ENCODE measurements at places on chromosomes 7 and 10.

- no peak for DNase-seq
Measured at GRCh38 chr7:70615066-70615606, 516.8 kb upstream of the GALNT17 start.

GRCh38 chr10:101214446-101215396 is 14.5 kb downstream of the LBX1 start:
- no peak for DNase-seq

DNA sequence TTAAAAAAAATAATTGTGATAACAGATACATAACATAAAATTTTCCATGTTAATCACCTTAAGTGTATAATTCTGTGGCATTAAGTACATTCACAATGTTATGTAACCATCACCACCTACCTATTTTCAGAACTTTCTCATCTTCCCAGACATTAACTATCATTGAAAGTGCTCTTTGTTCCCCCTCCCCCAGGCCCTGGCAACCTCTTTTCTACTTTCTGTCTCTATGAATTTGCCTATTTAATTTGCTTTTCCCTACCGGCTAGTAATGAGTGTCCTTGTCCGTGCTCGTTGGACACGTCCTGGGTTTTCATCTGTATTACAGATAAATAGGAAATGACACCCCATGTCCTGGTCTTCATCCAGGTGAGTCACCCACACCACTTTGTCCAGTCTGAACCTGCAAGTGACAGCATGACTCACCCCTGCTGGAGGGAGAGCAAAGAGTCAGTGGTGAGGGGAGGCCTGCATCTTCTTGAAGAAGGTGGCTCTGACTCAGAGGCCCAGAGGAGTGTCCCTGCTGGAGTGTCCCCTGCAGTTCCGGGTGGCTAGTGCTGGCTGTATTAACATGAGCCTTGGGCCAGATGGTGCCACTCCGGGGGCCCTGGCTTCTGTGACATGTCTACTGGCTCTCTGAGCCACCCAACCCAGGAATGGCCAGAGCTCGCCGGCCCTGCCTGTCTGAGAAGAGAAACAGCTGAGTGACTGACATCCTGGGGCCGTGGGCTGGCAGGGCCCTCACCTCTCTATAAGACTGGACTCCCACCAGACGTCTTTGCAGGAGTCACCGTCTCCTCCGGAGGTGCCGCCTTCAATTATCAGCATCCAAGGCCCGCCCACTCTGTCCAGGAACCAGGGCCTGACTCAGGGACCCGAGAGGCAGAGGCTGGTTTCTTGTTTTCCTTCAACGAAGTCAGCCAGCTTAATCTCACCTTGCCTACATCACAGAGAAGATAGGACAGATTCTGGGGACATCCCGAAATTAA is 503.2 kb upstream of the MKI67 start:
- DNase-seq, result no peak

DNA sequence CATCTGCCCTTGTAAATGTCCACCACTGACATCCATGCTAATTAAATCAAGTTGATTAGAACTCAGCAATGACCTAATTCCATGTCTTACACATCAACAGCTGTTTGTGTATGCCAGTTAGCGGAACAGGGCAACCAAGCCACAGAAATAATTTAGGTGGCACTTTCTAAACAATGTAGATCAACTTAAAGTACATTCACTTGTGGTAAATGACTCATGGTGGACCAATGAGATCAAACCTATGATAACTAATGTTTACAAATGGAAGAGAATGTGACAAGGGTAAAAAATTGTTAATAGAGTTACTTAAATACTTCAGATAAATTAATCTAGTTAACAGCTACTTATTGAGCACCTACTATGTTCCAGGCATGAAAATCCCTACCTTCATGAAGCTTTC is 63.1 kb upstream of the ICA1 start:
- no peak for DNase-seq

- no peak for DNase-seq
Measured at GRCh38 chr10:126012485-126012884, 116.1 kb downstream of the FANK1 start.

GRCh38 chr7:4607311-4607729 is 74.8 kb upstream of the FOXK1 start:
- no peak for DNase-seq

GRCh38 chr10:83122336-83122735 is 1017.0 kb upstream of the GHITM start:
- DNase-seq, result no peak

DNA sequence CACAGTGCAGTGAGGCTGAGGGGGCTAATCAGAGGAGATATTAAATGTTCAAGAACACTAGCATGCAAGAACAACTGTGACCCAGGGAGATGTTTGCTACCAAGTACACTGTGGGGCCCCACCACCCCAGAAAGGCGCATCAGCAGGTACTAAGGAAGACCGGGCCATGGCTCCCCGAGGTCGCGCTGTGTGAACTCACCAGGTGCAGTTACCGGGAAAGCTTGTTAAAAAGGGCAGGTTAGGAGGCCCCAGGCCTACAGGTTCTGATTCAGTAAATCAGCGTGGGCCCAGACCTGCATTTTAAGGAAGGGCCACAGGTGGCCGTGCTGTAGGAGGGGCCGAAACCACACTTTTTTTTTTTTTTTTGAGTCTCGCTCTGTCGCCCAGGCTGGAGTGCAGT is 54.6 kb downstream of the TMEM209 start:
- no peak for DNase-seq

DNA sequence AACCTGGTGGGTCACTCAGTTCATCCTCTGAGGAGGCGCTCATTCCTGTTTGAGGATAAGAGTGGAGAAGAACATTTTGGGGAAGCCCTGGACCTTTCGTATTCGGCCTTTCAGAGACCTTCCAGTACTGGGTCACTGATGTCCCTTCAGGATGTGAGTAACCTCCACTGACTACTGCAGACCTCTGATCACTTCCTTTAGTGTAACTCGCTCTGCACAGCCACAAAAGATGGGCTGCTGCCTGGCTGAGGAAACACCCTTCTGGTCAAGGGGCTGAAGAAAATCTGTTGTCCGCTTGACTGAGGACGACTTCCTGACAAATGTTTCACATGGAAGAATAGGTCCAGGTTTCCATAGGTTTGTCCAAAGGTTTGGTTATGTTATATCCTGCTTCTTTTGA is 15.9 kb upstream of the TBXAS1 start:
- no peak for DNase-seq

DNA sequence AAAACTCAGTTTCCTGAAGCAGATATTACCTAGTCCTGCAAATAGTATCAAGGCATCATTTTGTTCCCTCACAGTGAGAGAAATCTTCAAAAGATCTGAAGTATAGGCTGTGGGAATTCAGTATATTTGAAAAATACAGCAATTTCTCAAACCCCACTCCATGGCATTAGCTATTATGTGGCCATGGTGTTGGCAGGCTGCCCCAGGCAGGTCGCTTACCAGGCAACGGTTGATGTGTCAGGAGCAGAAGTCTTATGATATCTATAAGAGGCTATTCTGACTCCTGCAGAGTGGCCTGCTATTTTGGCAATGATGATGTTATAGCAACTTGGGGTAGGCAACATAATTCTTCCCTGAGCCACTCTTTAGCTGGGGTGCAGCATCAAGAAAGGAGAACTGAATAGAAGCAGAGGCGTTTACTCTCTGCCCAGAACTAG is 187.9 kb downstream of the PLXDC2 start:
- no peak for DNase-seq

DNA sequence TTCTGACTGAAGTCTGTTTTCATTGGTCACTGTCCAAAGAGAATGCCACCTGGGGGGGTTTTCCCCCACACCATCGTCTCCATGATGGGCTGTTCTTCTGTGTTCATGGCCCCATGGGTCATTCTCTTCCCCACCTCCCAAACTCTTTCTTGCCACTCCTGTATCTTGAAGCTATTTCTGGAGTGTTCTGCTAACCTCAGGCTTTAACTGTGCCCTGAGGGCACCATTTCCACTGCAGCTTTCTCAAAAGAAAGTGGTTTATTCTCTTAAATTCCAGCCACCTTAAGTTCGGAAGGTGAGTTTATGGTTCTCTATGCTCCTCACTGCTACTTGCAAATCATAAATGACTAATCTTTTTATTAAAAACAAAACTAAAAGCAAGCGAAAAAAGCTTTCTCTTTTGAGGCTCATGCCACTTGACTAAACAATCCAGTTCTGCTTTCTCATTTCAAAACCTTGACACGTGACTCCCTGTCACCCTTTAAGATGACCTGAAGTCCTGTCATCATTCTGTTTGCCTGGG is 7.4 kb upstream of the APBB1IP start:
- DNase-seq, result no peak

- DNase-seq, result no peak
Measured at GRCh38 chr10:125411724-125412123, 251.4 kb upstream of the CTBP2 start.

GRCh38 chr10:23884670-23885069 is 324.3 kb upstream of the KIAA1217 start:
- no peak for DNase-seq

DNA sequence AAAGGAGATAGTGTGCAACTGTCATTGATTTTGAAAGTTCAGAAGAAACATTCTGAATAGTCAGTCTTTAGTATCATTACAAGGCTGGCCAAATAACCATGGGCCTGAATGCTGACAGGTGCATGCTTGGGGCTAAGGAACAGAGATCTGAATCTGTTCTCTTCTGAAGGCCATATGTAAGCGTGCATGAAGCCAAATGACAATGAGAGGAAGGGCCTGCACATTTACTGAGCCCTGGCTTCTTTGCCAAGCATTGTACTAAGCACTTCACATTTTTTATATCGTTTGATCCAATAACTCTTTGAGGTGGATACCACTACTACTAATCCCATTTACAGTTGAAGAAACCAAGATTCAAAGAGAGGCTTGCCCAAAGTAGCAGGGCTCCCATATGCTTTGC is 22.5 kb upstream of the TIAL1 start:
- no peak for DNase-seq

- DNase-seq, result no peak
Measured at GRCh38 chr7:91565499-91566401, 301.5 kb downstream of the FZD1 start.

DNA sequence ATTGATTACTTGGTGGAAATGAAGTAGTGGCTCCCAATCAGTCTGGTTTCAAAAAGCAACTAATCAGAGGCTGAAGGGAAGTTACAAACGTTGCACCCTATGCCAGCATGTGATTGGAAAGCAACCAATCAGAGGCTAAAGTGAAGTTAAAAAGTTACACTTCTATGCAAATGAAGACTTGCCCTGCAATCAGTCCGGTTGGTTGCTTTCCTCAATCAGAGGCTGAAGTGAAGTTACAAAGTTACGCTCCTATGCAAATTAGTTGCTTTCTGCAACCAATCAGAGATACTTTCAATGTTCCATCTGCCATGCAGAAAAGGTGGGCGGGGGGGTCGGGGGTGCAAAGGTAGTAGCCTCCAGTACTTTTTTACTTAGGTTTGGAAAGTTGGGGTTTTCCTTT is 1077.1 kb downstream of the TYW1 start:
- no peak for DNase-seq

DNA sequence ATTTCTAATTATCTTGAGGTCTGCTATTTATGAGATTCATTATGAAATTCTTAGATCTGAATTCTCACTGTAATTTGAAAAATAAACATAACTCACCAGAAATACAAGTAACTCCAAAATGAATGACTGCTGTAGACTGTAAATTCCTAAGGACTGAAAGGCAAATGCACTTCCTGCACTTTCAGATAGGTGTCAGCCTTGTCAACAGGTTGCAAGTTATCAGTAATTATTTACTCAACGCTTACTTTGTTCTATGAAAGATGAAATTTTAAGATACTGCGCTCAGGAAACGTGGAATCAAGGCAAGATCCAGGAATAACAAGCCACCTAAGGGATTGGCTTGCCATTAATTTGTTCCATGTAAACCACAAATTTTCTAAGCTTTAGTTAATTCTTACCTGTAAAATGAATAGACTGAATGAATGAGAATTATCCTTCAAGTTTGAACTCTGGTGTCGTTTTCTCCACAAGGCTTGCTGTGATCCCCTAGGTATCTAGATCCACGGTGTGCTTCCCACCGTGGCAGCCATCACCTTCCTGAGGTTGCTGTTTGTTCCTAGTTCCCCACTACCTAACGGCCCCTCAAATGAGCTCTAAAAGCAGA is 12.6 kb downstream of the DHX32 start:
- no peak for DNase-seq

DNA sequence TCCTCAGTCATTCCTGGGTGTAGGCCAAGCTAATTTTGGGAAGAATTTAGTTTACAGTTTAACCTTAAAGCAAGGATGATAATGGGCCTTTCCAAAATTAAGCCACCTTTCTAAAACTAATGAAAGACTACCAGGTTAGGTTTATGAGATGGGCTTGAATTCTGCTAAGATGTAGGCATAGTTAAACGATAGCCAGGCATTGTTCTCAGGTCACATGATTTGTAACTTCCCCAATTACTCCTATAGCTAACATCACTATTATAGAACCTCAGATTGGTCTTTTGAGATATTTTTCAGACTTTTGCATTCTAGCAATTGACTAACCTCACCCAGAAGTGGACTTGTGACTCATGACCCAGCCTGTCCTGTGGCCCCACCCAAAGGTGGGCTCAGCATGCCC is 7.0 kb upstream of the NUB1 start:
- no peak for DNase-seq

DNA sequence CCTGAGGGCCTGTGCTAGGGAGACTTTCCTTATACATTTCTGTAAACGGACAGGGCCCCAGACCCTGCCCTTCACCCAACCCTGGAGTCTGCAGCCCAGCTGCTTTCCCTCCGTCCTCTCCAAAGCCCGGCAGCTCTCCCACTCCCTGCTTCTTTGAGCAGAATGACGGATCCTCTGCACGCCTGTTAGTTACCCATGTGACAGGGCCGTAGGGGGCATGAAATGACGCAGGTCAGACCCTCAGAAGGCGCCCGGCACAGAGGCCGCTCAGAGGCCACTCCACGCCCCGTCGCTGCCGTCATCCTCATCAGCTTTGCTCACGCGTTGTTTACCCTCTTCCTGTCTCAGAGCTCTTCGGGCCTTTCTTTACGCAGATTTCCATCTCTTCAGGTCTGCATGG is 60.2 kb upstream of the MKRN1 start:
- DNase-seq, result no peak

DNA sequence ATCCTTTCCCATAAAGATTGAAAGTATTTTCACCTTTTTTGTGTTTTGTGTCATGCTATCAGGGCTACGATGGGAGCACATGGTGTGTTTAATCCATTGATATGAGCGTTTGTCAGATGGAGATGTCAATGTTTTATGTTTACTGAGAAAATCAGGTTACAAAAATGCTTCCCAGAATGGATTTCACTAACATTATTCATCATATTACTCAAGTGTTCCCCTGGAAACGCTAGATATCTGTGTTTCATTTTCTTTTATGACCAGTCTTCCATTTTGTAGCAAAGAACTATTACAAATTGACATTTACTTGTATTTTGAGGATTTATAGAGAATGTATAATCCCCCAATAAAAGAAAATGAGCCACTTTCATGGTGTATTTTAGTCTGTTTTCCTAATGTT is 293.5 kb upstream of the AKR1E2 start:
- no peak for DNase-seq

DNA sequence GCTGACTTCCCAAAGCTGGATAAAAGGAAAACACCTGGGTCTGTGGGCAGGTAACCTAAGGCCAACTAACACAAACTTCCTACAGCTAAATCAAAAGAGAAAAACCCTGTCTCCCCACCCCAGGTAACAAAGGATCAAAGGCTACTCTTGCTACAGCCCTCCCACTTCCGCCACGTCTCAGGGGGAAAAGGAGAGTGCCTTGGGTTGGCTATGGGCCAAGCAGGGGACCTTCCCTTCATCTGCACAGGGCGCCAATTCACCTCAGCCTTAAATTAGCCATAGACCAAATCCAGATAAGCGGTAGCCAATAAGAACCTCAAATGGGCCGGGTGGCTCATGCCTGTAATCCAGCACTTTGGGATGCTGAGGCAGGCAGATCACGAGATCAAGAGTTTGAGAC is 69.1 kb upstream of the LANCL2 start:
- no peak for DNase-seq
